ENCODE measurements at places on chromosomes 4 and X. TPM values are rescaled to one million over a fixed set of nuclear protein-coding genes. Genes with fewer than 3 reads are reported as not detected.
A peak's percentile ranks its signal among the peaks of the same experiment; 100 is the strongest.

NOX1 gene
- total RNA-seq, result not detected

AWAT1 gene
- total RNA-seq, result not detected

GDPD2 gene
- not detected for total RNA-seq

DNA sequence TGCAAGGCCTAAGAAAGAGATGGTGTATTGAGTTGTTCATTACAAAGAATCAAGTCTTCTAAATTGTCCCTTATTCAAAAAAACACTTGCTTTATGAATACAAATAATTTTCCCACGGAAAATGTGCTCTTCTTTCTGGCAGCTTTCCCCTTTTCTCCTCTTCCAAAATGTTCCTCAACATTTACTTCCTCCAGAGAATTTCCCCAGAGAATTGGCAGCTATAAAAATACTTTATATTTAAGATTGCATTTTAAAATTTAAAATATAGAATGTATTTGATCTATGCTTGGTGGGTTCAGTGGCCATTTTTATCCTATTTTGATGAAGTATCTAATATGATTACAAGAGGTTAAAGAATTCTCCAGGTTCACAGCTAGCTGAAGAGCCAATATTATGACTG is 521.0 kb downstream of the IQCM start:
- DNase-seq, result no peak

GRCh38 chrX:120244395-120244734 is 6.2 kb upstream of the ZBTB33 start:
- DNase-seq, result no peak

MAGEB2 gene
- total RNA-seq, result not detected

DNA sequence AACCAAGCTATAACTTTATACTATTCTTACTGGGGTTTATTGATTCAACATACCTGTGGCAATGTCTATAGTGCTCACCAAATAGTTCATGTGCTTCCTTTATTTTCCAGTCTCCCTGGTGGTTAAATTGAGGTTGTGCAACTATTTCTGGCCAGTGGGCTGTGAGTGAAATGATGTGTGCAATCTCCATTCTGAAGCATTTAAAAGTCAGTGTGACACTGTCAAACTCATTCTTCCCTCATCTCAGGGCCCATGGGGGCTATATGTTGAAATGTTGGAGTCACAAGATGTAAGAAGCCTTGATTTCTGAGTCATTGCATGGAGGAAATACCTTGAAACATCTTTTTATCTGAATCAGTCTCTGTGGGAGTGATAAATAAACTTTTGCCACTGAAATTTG is 414.3 kb upstream of the RPS6KA3 start:
- DNase-seq, result no peak

DNA sequence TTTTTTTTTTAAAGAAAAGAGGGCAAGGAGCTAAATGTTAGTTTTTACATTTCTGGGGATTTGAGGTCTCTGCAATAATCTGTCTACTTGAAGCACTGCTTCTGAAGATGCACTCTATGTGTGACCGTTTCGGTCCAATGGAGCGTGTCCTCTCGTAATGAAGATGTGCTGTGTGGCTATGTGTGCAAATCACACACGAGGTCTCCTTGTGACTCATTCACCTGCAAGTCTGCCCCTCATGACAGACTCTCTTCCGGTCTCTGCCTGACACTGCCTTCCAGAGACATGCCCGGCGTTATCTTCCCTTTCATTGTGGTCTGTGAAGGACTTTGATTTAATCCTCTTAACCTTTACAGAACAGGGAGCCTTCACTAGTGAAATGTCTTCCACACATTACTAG is 84.3 kb downstream of the TRAM1L1 start:
- no peak for DNase-seq

DNA sequence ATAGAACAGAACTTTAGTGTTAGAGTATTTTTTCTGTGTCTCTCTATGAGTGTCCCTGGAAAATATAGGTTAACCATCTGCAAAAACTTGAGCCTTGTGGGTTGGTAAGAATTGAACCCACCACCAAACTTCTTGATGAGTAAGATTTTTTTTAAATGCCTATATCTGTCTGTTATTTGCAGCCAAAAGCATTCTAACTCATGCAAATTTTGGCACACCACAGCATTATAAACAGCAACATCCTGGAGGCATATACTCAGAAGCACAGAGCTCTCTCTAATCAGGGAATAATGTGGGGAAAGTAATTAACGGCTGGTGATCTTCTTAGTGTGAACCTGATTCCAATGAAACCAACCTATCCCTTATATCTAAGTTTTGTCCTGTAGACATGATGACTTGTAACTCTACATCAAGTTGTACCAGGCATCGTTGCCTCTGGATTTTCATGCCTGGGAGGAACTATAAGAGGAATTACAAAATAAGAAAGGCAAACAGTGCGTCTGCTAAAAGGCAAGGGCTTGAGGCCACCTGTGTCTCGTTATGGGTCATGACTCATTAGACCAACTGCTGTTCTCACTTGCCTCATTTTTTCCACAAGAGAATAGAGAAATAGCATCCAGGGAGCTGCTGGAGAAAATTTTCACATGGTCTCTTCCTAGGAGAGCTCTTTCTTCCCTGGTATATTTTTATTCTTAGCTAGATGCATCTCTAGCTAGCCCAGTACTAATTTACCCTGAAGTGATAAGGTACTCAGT is 202.4 kb downstream of the CHIC2 start:
- peak; percentile 71 for DNase-seq

PRRG1 gene
- 7.4 TPM for total RNA-seq

DNA sequence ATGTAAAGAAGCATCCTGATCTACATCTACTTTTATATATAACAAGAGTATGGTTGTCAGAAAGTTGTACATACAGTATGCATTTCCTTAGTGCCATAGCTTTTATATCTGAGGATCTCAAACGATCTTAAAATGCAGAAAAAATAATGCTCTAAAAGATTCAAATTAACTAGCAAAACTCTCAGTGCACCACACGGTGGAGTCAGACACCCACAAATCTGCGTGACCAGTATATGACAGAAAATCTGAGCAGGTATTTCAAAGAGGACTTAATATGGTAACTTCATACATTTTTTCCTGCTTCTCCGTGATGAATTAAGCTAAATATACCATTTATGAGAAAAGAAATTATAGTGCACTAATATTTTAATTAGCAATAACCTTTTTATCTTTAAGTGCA is 803.0 kb downstream of the DMD start:
- no peak for DNase-seq

GRCh38 chrX:13898083-13898482 is 81.2 kb upstream of the GPM6B start:
- peak; percentile 26 for DNase-seq

PPP4R3C gene
- not detected for total RNA-seq

DNA sequence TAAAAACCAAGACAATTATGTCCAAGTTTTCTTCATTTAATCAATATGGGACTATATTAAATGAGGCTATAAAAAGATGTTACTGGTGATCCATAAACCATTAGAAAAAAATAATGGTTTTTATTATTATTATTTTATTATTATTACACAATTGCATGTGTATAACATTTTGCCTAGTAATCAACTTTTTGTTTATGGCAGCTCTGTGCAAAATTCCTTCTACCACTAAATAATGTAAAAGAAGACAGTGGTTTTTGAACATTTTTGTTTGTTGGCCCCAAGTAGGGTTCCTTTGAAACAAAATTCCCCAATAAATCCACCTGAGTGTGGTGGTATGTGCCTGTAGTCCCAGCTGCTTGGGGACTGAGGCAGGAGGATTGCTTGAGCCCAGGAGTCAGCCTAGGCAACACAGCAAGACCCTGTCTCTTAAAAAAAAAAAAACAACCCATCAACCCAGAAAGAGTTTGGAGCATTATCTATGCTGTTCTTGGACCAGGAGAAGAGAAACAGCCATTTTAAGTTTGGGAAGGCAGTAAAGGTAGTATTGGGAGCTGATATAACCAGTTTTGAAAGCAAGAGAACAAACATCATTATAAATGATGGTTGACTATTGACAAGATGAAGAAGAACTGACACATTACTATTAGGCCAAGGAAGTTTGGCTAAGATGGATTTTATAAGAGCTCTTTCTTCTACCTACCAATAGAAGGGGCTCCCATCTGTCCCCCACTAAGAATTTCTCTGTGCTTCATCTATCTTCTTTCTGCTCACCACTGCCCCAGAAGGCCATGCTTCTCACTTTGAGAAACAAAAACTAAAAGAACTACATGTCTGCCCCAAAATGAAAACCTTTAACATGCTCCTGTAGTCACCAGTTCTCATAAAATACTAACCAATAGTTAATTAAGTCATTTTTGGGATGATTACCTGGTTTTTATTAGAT is 2.2 kb downstream of the TMEM156 start:
- no peak for DNase-seq

CDKL2 gene
- not detected for total RNA-seq

- no peak for DNase-seq
Observed at GRCh38 chrX:7435822-7436221, 287.9 kb upstream of the PUDP start.

Data from uterus (tissue), 4 donors.